Gastroesophageal sphincter (tissue), 4 donors: ENCODE measurements at places on chromosomes 5 and 9. TPM values are rescaled to one million over a fixed set of nuclear protein-coding genes. Genes with fewer than 3 reads are reported as not detected.

FAM153A gene
- total RNA-seq = 4.4 TPM

CHSY3 gene
- 3.4 TPM for total RNA-seq

- no peaks in the 10 kb centered on the region for H3K27me3 ChIP-seq
- H3K27ac ChIP-seq = no peak overlapping the region
These were observed 527.8 kb downstream of the MTRR start for GRCh38 chr5:8396756-8397155.

GRCh38 chr5:160938532-160938931 lies 86.5 kb upstream of the ATP10B start:
- H3K27ac ChIP-seq = no peak overlapping the region
- H3K36me3 ChIP-seq = no peaks in the 10 kb centered on the region
- no peak overlapping the region for H3K4me3 ChIP-seq
- ATAC-seq = peak; percentile 71
- H3K4me1 ChIP-seq = no peaks in the 10 kb centered on the region
- H3K27me3 ChIP-seq = no peaks in the 10 kb centered on the region

DNA sequence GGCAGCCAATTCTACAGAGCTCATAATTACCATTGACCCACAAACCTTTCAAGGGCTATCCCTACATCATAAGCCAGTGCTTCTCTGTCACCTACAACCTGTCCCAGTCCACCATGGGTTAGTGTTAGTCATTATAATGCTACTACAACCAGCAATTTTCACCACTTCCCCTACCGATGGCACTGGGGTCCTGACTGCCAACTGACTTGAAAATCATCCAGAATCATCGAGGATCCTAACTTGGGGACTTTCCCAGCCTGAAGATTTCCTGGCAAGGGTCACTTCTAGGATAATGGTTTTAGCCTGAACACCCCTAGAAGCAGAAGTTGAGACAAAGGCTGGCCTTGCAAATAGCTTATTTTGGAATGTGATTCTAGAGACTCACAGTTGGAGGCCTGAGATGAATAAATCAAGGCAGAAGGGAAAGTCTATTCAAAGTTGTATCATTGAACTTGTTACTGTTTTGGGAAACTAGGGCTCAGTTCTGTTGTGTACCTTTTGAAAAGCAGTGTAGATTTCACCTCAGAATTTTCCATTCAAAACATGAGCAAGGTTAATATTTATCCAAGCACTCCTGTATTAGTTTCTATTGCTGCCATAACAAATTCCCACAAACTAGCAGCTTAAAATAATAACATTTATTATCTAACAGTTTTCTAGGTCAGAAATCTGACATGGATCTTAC lies 633.0 kb downstream of the LRRC70 start:
- no peak for ATAC-seq
- no peaks in the 10 kb centered on the region for H3K4me1 ChIP-seq
- no peaks in the 10 kb centered on the region for H3K27me3 ChIP-seq
